Mesothelial cell of epicardium (in vitro differentiated cells): ENCODE measurements at places on chromosomes 7 and 10.

- no peak for DNase-seq
Observed at GRCh38 chr7:79691074-79691473, 237.6 kb upstream of the MAGI2 start.

GRCh38 chr7:135771961-135772638 is 23.5 kb upstream of the FAM180A start:
- DNase-seq = no peak

DNA sequence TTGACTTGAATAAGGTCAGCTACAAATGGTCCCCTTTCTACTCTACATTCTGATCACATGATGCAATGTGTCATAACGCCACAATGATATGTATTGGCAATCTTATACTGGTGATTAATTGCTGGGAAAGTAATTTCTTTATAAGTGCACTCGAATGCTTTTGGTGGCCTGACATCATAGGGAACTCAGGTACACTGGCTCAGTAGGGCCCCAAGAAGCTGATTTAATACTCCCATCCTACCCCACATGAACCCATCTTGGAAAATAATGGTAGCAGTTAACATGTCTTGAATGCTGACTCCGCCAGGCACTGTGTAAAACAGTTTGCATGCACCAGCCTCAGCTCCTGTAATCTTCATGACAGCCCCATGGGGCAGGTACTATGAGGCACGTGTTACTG is 186.9 kb downstream of the SNX10 start:
- no peak for DNase-seq

- no peak for DNase-seq
Observed at GRCh38 chr7:85164376-85164775, 22.5 kb downstream of the SEMA3D start.

DNA sequence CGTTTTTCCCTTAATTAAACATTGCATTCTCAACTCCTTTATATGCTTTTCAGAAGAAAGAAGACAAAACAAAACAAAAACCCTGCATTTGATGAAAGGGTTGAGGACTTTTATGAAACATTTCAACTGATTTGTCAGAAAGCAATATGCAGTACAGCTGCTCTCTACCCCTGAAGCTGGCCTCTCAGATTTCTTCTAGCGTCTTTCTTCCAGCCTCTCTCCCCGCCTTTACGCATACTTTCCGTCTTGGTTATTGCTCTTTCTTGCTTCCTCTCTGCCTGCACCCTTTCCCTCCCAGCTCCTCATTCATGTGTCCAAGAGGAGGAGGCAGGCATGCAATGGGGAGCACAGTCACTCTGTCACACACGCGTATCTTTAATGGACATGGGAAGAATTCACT is 91.0 kb upstream of the COL1A2 start:
- DNase-seq = no peak

- DNase-seq = no peak
Observed at GRCh38 chr10:73119952-73120351, 9.7 kb downstream of the NUDT13 start.

GRCh38 chr7:69776611-69777010 is 178.3 kb downstream of the AUTS2 start:
- no peak for DNase-seq
